ENCODE measurements at places on chromosomes 13 and 19.

GRCh38 chr13:74110053-74110452, 24.2 kb downstream of the KLF12 start:
- no peak for DNase-seq

GRCh38 chr19:29845574-29846176, 33.9 kb downstream of the CCNE1 start:
- DNase-seq = no peak

DNA sequence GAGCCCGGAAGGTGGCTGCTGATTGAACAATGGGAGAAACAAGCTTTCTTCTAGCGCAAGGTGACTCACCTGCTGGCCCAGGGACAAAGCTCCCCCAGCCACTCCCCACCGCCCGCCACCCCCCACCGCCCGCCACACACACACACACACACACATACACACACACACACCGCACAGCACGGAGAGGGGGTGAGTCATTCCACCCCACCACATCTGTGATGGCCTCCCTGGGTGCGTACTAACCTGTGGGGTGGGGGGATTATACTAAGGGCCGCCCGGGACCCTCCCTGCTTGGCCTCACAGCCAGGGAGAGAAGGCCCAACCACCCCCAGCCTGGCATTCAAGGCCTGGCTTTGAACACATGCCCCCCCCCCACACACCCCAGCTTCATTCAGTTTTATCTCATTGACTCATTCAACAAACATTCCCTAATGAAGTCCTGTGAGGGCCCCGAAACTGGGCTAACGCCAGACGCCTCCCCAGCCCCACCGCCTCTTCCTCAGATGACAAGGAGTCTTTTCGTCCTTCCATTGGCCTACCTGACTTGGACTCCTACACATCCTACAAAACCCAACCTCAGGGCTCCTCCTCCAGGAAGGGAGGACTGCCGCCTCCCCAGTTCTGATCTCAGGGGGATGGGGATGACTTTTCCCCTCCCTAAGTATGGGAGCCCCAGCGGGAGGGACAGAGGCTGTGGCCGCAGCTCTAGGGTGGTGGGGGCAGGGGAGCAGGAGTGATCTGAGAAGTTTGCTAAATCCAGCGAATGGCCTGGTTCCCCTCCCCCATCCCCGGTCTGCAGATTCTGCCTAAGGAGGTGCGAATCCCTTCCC, 5.8 kb upstream of the ONECUT3 start:
- no peak for DNase-seq

DNA sequence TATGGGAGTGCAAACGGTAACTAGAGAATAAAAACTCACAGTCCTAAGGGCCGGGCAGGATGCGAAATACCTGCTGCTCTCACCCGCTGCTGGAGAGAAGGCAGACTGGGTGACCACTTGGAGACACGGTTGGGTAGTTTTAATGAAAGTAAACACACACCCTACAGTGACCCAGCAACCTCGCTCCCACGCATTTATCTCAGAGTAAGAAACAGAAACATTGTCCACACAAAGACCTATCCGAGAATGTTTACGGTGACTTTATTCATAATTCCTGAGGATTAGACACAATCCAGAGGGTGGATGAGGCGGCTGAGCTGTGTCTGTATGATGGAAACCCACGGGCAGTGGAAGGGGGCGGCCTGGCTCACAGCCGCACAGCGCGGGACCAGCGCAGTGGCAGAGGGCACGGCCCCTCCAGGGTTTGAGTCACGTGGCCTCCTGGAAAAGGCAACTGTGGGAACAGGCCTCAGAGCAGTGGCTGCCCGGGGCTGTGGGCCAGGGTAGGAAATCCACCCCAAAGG, 73.5 kb upstream of the C13orf46 start:
- DNase-seq = no peak

- DNase-seq = no peak
Observed at GRCh38 chr13:113744197-113745000, 14.6 kb upstream of the TMEM255B start.

GRCh38 chr13:51168623-51169022, 53.6 kb upstream of the FAM124A start:
- no peak for DNase-seq

- peak; percentile 68 for DNase-seq
Observed at GRCh38 chr19:16449330-16449961, 22.3 kb downstream of the EPS15L1 start.

DNA sequence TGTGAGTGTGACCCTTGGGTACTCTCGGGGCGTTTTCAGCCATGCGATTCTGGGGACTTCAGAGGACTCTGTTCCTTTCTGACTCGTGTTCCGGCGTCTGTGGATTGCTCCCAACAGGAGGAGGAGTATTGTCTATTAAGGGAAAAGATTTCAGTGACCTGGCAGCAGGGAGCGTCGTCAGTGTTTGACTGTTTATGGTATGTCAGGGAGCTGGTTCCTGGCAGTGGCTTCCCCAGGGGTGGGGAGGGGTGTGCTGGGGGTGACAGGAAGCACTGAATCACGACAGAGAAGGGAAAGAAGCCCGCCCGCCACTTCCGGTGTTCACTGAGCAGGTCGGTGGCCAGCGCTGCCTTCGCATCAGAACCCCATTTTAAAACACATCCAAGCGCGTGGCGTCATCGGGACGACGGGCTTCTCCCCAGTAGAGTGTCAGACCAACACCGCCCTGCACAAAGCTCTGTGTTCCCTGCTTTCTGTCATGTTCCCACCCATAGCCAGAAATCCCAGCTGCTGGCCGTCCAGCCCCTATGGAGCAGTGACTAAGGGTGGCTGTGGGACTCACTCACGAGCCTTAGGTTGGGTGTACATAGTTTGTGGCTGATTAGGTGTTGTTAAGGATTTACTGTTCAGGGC, 33.8 kb downstream of the COL4A2 start:
- DNase-seq = peak; percentile 60

DNA sequence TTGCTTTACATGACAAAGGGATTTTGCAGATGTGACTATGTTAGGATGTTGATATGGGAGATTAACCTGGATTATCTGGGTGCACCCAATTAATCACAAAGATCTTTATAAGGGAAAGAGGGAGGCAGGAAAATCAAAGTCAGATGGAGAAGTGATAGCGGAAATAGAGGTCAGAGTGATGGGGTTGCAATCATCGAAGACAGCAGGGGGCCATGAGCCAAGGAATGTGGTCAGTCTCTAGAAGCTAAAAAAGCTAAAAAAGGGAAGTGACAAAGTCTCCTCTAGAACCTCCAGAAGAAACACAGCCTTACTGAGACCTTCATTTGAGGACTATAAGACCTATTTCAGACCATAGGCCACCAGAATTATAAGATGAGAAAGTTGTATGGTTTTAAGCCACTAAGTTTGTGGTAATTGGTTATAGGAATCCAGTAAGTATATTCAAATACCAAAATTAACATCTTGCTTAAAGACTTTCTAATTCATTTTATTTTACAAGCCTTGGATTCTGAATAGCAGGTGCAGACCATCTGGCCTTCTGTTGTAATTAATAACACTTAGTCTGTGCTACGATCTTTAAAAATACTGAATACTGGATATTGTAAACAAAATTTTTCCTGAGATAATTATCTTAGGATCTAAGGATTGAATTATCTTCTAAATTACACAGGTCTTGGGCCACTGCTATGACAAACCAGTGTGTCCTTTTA, 493.4 kb upstream of the PCDH20 start:
- DNase-seq = no peak

GRCh38 chr13:24032252-24032651, 128.3 kb upstream of the SPATA13 start:
- no peak for DNase-seq

GRCh38 chr19:46552891-46553290, 48.2 kb upstream of the CALM3 start:
- no peak for DNase-seq

DNA sequence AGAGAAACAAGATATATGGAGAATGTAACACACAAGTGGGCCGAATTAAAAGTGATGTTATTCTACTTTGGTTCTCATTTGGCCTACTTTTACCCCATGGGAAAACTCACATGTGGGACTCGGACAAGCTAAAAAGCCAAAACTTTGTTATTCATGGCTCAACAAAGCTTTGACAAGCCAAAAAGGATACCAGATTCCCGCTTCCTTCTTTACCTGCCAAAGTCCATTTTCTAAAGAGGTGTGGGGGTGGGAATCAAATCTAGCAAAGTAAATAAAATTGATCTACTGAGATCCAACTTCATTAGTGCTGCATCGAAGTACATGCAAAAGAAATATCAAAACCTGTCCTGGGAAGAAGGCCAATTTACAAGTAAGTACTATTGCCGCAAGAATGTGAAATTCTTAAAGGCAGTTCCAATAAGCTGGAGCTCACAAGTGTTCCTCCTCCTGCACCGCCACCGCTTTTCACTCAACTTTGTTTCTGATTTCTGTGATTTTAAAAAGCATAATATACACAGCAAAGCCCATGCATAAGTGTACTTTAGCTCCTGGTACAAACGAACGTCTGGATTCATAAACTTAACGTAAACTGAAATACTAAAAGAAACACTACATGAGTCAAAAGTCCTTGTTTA, 1.1 kb downstream of the LNX2 start:
- DNase-seq = no peak

- DNase-seq = peak; percentile 23
Observed at GRCh38 chr19:53076984-53077383, 26.2 kb downstream of the ZNF160 start.

GRCh38 chr13:100315522-100315921, 226.6 kb downstream of the PCCA start:
- no peak for DNase-seq

- no peak for DNase-seq
Observed at GRCh38 chr13:112806739-112807652, 117.2 kb downstream of the ATP11A start.

- no peak for DNase-seq
Observed at GRCh38 chr19:11504502-11505031, 1.1 kb downstream of the ZNF653 start.

DNA sequence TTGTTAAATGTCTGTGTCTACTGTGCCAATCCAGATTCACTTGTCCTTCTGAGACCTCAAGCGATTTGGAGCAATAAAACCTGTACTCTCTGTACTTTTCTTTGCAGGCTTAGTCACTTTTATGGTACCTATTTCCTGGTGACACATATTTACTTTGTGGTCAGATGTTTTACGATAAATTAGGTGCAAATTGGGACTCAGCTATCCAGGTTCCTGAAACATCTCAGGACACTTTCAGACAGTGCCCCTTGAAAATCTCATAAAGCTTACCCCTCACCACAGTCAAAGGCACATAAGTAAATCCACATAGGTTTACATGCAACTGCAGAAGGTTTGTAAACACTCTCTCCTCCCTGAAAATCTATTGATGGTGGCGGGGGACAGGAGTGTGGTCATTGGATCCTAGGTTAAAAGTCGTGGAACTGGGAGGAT, 438.8 kb downstream of the EFNB2 start:
- no peak for DNase-seq

DNA sequence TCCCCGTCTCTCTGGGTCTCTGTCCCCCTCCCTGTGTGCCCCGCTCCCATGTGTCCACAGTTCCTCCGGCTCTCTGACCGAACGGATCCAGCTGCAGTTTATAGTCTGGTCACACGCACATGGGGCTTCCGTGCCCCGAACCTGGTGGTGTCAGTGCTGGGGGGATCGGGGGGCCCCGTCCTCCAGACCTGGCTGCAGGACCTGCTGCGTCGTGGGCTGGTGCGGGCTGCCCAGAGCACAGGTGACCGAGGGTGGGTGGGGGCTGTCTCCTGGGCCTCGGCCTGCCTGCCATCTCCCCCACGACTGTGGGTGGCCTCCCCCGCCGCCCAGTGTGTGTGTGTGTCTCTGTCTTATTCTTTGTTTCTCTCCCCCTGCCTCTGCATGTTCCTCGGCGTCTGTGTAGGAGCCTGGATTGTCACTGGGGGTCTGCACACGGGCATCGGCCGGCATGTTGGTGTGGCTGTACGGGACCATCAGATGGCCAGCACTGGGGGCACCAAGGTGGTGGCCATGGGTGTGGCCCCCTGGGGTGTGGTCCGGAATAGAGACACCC, 10.3 kb downstream of the TRPM4 start:
- no peak for DNase-seq

DNA sequence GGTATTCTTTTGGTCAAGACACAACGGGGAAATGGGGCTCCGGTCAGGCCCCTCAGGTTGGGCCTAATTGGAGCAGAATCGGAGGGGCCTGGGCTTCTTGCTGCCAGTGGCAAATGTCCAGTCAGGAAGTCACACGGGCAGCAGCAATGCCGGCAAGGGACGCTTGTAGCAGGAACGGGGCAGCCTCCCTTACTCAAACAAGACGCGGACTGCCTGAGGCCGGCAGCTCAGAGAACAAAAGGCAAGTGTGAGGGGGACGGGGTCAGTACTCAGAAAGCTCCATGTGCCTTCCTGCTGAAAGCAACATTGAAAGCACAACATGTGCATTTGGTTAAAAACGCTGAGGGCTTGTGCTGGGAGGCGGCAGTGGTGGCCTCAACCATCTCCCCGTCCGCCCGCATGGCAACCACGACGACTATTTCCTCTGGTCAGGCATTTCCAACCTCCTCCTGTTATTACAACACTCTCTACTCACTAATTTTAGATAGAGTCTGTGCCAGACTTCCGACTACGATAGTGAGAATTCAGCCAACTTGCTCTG, 20.5 kb upstream of the RASA3 start:
- DNase-seq = no peak

GRCh38 chr13:34857558-34858325, 84.3 kb upstream of the NBEA start:
- DNase-seq = no peak

DNA sequence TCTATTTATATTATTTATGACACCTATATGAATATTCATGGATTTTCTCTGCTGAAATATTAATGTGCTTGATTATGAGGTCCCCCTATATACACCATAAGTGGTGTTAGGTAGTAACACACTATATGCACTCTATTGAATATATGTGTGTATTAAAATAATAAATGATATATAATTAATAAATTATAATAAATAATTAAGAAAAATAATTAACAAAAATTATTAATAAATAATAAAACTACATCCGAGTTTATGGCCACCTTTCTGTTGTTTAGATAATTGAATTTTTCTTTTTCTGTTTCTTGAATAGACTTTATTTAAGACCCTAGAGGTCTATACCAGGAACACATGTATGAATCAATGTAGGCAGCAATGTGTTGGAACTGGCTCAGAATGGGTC, 20.9 kb upstream of the ARHGEF18 start:
- DNase-seq = no peak

Data from CD4-positive, alpha-beta T cell treated with Interleukin-15 for 1 hour (primary cell).